Stimulated activated CD8-positive, alpha-beta memory T cell treated with anti-CD3 and anti-CD28 coated beads, Interleukin-2, amount 100 ng/mL, for 48 hours (primary cell): ENCODE measurements at places on chromosomes 13 and 19.

DNA sequence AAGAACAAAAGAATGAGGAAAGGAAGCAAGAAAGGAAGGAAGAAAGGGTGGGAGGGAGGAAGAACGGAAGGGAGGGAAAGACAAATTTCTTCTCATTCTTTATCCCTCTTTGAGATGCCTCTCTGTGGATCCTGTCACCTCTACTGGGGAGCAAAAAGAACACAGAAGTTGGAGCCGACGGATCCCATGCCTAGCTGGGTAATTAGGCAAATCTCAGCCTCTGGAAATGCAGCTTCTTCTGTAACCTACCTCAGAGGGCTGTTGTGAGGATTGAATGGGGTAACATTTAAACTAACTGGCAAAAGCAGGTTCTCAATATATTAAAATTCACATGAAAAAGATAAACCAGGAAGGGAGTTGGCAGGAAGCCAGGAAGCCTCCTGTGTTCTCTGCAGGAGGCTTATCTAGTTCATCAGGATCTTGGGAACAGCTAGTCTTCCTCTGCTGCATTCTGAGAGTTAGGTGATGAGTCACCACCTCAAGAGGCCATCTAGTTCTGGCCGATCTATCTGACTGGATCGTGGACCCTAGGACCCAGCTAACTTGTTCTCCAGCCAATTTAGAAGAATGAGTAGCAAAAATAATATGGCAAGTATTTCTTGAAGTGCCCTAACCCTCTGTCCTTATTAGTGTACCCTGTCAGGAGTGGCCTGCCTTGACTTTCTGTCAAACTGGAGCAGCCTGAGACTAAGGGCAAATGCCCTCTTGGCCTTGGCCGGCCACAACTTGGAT lies 15.2 kb upstream of the CPB2 start:
- no peak for DNase-seq

DNA sequence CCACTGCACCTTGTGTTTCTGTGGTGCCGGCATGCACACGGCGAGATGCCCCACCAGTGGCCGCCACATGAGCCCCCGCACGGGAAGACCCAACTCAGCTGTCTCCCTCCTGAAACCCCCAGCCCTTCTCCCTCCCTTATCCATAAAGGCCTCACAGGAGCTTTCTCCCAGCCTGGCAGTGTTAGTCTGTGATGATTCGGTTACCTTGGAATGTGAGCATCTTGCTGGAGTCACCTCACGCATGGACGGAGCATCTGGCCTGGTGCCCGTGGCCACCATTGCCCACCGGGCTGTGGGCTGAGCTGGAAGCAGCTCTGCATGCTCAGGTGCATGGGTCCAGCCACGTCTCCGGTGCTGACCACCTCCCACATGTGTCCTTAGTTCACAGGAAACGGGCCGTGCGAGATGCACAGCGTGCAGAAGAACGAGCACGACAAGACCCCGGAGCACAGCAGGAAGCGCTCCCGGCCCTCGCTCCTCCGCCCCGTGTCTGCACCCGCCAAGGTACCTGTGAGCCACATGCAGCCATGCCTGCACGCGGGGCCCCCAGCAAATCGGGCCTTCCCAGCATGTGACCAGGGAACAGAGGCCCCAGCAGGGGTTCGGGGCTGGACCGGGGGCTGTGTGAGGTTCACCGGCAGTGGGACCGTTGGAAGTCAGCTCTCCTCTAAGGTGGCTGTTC lies 22.0 kb downstream of the SIN3B start:
- DNase-seq = no peak

GRCh38 chr19:21328885-21329605 lies at the start of gene ZNF708:
TSS of gene ZNF708 (minus strand) at chr19:21329410. CDS start at chr19:21329212, 198 bp downstream.
- peak; percentile 69 for DNase-seq

GRCh38 chr19:55495646-55496349 lies 7.6 kb downstream of the SSC5D start:
- DNase-seq = no peak

DNA sequence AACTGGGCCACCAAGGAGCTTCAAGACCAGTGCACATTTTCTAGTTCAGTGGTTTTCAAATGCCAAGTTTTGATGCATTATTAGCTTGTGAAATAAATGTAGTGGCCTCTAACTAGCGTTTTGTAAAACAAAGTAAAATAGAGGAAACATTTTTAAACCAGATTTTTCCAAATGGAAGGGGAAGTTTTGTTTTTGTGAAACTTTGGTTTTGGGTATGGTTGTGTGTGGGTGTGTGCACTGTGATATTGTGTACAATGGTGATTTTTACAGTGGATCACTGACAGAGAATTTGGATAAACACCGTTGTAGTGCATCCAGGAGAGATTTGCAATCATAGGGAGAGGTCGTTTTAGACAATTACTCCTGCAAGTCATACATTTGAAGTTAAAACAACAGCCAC lies 108.9 kb downstream of the SLC7A1 start:
- DNase-seq = no peak

DNA sequence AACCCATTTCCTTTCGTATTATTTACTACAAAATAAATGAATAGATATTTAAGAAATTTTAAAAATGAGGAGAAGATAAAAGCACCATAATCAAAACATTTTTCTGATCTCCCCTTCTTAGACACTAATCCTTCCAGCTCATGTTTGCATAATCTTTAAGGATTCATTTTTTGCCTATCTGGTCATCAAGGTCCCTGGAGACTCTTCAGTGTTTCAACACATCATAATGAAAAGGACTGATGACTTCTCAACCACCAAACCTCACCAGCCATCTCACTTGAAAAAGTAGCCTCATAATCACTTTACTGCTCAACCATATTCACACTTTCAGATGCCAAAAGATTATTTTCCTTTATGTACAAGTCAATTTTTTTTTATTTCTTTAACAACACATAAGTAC lies 80.1 kb downstream of the DCLK1 start:
- no peak for DNase-seq

DNA sequence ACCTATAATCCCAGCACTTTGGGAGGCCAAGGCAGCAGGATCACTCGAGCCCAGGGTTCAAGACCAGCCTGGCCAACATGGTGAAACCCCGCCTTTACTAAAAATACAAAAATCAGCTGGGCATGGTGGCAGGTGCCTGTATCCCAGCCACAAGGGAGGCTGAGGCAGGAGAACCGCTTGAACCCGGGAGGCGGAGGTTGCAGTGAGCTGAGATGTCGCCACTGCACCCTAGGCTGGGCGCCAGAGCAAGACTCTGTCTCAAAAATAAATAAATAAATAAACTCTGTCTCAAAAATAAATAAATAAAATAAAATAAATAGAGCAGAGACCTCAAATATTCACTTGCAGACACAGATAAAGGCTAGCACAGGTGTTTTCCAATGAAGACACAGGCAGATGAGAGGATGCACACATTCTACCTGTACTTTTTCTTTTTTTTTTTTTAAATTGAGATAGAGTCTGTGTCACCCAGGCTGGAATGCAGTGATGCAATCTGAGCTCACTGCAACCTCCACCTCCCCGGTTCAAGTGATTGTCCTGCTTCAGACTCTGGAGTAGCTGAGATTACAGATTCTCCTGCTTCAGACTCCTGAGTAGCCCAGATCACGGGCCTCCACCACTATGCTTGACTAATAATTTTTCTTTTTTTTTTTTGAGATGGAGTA lies 2.7 kb upstream of the RPS16 start:
- no peak for DNase-seq

DNA sequence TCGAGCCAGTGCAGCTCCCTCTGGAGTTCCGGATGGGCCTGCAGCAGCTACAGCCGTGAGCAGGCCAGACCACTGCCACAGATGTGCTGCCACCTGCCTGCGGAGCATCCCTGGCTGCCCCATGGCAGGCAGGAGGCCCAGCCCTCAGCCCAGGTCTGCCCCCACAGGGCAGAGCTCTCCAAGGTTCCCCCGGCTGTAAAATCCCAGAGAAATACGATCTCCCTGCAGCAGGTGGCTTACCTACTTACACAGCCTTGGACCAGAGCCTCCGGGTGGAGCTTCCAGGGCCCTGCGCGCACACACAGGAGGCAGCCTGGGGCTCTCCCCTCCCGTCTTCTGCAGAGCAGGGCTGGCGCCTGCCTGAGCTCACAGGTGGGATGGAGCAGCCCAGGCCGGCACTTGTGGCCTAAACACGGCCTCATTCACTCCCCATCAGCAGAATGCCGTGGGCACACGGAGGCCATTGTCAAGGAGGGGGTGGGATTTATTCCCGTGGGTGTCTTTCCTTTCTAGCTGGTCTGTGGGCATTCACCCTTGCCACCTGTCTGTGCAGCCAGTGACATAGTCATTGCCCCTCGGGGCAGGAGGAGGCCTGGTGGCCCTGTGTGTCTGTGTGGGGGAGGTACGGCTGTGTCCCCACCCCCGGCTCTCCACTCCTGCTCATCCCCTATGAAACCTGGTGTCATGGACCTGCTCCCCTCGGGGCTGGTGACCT lies 118.0 kb downstream of the KDM4B start:
- no peak for DNase-seq

DNA sequence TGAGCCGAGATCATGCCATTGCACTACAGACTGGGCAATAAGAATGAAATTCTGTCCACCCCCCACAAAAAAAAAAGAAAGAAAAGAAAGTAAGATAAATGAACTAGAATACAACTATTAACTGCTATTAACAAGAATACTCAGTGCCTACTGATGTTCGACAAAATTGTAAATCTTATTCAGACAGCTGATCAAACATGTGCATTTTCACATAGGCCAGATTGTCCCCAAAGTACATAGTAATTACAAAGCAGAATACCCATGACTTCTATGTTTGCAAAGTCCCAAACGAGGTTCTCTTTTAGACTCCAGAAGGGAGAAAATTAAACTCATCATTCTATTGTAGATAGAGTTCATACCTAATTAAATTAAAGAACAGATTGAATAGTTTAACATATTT lies 113.4 kb downstream of the UFM1 start:
- DNase-seq = no peak

GRCh38 chr13:94660695-94661326 lies 51.5 kb downstream of the SOX21 start:
- DNase-seq = no peak

GRCh38 chr13:39052944-39053343 lies 14.7 kb downstream of the NHLRC3 start:
- no peak for DNase-seq

DNA sequence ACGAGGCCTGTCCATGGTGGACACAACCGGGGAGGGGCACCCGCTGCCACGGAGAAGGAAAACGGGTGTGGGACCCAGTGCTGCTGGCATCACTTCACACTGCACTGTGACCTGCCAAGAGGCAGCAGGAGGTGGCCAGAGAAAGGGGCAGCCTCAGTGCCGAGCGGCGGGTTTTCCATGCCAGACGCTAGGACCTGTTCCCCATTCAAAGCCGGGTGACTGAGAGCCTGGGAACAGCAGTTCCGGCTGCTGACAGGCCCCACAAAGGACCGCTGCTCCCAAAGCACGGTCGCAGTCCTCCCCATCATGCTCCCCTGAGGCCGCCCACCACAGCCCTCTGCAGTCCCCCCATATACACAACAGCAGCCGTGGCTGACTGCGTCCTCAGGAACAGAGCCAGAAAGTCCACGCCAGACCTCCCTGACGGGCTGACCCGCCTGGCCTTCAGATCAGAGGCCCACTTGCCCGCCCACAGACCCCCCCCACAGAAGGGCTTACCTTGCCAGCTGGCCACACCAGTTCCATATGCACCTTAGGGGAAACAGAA lies 5.4 kb downstream of the AKAP8 start:
- DNase-seq = no peak

DNA sequence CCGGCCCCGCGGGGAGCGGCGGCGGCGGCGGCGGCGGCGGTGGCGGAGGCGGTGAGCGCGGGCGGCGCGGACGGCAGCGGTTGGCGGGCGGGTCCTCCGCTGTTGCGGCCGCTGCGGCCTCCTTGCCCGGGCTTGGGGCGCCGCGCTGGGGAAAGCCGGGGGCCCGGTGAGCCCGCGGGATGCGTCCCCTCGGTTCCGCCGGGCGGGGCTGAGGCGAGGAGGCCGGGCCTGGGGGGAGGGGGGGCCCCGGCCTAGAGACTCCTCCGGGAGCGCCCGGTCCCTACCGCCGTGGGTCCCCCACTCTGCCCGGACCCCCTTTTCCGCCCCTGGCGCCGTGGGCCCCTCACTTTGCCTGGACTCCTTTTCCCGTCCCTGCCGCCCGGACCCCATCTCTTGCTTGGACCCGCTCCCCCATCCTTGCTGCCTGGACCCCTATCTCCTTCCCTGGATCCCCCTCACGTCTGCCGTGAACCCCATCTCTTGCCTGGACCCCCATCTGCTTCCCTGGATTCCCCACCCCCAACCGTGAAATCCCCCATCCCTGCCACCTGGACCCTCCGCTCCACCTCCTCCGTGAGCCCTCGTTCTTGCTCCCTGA lies 28.6 kb upstream of the NDUFS7 start:
- DNase-seq = no peak

GRCh38 chr19:47729468-47729798 lies 15.9 kb upstream of the NOP53 start:
- DNase-seq = no peak

- DNase-seq = no peak
Measured at GRCh38 chr13:108322206-108322824, 52.8 kb downstream of the TNFSF13B start.

DNA sequence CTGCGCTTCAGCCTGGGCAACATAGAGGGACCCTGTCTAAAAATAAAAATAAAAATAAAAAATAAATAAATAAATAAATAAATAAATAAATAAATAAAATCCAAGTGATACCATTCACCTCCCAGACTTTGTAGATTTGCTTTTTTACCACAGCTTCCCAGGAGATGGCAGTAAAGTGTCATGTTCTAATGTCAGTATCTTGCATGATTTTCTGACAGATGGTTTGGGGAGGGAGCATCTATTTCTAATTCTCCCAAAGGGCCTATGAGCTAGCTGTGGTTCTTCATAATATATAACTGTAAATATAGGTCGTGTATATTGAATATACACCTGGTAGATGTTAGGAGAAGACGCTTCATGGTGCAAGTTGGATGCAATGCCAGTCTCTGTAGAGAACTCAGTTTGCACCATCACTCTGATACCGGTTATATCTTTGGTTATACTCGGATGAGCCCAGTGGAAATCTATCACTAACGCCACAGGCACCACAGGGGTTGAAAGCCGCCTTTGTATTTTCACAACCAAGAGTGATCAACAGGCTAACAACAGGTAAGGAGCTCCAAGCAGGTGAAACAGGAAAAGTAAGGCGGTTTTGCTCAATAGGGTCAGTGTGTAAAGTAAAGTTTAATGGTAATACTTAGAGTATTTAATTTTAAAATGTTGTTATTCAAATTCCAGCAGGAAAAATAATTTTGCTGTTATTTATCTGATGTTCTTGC lies 13.9 kb downstream of the APLP1 start:
- no peak for DNase-seq

- DNase-seq = no peak
Measured at GRCh38 chr13:112114391-112114790, 47.4 kb downstream of the SOX1 start.
